ENCODE measurements at places on chromosomes 1 and 21. TPM values are rescaled to one million over a fixed set of nuclear protein-coding genes. Genes with fewer than 3 reads are reported as not detected.

DNA sequence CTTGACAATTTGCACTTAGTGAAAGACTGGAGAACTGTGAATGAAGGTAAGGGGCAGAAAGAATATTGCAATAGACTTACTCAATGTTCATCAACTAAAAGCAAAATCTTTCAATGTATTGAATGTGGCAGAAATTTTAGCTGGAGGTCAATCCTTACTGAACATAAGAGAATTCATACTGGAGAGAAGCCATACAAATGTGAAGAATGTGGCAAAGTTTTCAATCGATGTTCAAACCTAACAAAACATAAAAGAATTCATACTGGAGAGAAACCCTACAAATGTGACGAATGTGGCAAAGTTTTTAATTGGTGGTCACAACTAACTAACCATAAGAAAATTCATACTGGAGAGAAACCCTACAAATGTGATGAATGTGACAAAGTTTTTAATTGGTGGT lies 80.7 kb downstream of the JMJD4 start:
- no peak overlapping the region for H3K27ac ChIP-seq
- H3K27me3 ChIP-seq: no peaks in the 10 kb centered on the region
- DNase-seq: no peak
- peaks cover 19% of the 10 kb centered on the region for H3K36me3 ChIP-seq

- H3K4me1 ChIP-seq: no peaks in the 10 kb centered on the region
- H3K27ac ChIP-seq: no peak overlapping the region
- no peak overlapping the region for H3K4me3 ChIP-seq
- no peaks in the 10 kb centered on the region for H3K36me3 ChIP-seq
- DNase-seq: no peak
These were observed 24.7 kb downstream of the RGS13 start for GRCh38 chr1:192660613-192661012.

GRCh38 chr1:54403808-54404261 lies 2.4 kb downstream of the SSBP3 start:
- H3K36me3 ChIP-seq: peaks cover 61% of the 10 kb centered on the region
- peak overlapping the region; percentile 89 for H3K4me3 ChIP-seq
- H3K27ac ChIP-seq: no peak overlapping the region
- no peaks in the 10 kb centered on the region for H3K27me3 ChIP-seq

DNA sequence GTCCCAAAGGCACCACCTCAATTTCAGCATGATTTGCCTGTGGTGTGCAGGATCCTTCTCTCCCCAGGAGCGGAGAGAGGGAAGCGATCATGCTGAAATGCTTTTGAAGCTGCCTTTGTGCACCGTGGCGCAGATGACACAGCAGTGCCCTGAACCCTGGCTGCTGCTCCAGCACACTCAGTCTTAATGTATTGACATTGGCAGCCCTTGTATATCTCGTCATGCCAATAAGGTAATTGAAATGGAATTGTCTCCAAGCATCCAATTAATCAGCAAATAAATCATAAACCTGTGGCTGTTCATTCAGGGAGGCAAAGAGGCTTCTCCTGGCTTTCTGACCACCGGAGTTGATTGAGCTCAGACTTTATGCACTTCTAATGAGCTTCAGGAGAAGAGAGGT lies 139.8 kb downstream of the KAZN start:
- H3K27ac ChIP-seq: no peak overlapping the region
- no peak for DNase-seq
- H3K27me3 ChIP-seq: no peaks in the 10 kb centered on the region
- H3K4me1 ChIP-seq: peaks cover 31% of the 10 kb centered on the region
- H3K4me3 ChIP-seq: no peak overlapping the region

GRCh38 chr1:205229399-205229871 lies 1.7 kb downstream of the TMCC2 start:
- peaks cover 30% of the 10 kb centered on the region for H3K4me1 ChIP-seq
- no peak for DNase-seq
- no peak overlapping the region for H3K27ac ChIP-seq
- H3K27me3 ChIP-seq: no peaks in the 10 kb centered on the region
- no peaks in the 10 kb centered on the region for H3K36me3 ChIP-seq

DNA sequence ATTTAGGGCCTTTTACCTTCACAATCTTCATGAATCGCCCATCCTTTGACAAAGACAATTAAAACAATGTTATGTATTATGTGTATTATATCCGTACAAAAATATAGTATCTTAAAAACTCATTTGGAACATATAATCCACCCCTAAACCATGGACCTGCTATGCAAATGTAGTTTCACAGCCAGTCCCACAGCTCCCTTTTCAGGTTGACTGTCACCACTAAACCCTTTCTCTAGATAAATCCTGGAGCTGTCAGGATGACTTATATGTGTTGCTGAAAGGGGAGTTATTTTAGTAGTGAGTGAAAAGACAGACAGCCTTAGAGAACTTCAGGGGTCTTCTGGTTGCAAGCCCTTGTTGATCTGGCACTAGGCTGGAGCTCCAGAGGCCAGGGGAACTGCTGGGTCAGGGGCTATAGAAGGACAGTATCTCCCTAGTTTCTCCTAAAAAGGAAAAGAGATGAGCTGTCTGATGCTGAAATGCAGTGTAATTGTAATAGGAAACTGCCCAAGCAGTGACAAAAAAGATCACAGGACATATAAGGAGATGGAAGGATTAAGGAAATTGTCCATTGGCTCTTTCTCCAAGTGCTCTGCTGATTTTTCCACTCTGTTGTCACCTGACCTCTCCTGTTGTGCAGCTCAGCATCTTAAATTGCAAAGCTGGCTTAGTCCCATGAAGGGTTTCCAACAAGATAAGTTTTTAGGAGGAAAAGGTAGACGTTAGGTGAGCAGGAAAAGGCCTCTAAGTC lies 127.7 kb downstream of the S1PR1 start:
- DNase-seq: no peak
- no peaks in the 10 kb centered on the region for H3K36me3 ChIP-seq
- no peak overlapping the region for H3K27ac ChIP-seq
- H3K4me3 ChIP-seq: no peak overlapping the region
- no peaks in the 10 kb centered on the region for H3K27me3 ChIP-seq

Gene ADGRL4
- not detected for total RNA-seq
